ENCODE measurements at places on chromosomes 5 and 9.

DNA sequence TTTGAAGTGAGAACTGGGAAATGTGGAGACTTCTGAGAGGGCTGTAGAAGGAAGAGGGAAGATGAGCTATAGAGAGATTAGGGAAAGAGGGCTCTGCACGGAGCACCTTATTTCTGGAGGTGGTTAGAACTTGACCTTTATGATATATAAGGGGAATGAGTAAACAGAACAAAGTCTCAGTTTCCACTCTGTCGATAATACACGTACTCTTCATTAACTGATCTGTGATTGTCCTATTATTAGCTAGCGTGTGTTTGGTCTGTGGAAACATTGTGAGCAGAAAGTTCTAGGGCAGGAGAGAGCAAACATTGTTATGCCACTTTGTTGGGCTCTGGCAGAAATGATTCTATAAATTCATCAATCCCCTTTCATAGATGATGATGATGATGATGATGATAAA, 118.5 kb downstream of the UGCG start:
- no peak for DNase-seq

GRCh38 chr5:63570752-63571151, 391.5 kb downstream of the HTR1A start:
- no peak for DNase-seq

DNA sequence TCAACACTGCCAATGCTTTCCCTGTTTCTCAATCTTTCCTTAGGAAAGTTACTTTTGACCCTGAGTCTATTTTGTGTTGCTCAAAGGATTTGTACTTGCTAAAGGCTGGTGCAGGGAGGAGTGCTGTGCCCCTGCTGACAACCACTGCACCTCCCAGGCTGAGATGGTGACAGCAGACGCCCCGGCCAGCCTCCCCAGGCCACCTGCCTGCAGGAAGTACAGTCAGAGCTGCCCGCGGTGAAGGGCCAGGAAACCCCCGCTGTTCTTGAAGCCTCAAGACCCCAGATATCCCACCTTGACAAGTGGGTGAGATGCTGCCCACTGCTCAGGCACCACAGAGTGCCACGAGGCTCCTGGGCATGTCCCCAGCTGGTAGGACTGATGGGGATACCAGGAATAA, 44.2 kb upstream of the CKMT2 start:
- no peak for DNase-seq

GRCh38 chr5:92401-93220, 643 bp downstream of the PLEKHG4B start:
- no peak for DNase-seq

DNA sequence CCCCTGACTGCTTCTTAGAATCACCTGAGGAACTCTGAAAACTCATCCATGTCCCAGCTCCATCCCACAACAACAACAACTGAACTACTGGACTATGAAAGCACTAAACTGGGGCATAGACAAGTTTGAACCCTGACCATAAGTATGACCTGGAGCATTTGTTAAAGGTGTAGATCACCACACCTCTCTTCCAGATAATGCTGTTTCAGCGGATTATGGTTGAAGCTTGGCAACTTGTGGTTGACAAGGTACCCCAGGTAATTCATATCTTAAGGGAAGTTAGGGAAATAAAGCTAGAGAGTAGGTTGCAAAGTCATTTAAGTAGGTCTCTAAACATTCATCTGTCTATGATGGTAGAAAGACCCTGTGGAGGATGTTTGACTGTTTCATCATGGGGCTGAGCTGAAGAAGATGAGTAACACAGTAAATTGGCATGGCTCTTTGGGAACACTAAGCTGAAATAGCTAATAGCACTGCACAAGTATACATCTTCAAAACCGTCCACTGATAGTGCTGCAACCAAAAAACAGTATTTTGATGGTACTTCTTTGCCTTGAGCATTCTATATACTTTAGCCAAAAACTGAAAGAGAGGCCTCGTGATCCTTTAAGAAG, 80.2 kb downstream of the TMEM174 start:
- no peak for DNase-seq

DNA sequence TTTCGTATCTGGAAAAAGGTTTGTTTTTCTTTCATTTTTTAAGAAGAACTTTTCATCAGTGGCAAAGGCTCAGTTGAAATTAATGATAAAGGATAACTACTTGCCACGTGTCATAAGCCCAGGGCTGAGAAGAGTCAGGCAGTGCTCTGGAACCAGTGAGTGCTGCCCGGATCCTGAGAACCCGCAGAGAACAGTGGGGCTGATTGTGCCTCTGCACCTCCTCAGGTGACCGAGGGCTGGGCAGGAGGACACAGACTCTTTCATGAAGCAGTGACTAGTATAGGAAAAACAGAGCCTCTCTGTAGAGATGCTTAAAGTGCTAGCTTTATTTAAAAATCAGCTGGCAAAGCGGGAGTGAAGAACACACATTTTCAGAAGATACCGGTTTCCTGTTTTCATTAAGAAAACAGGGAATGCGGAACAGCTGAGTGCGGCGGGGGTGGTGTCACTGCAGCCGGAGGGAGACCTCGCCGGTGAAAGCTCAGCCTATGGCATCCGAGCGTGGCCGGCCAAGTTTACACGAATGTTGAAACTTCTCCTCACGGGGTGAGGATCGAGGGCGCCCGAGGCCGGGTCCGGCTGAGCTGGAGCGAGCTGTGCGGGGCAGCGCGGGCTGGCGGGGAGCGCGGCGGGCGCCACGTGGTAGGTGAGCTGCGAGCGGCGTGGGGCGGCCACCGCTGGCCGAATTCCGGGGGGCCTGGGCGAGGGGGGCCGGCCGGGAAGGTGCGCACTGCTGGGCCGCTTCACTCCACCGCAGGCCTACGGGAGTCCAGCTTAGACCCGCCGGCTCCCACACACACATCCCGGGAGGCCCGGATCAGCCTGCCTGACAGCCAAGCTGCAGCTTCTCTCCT, 134.7 kb upstream of the DMRT1 start:
- DNase-seq, result peak; percentile 93

DNA sequence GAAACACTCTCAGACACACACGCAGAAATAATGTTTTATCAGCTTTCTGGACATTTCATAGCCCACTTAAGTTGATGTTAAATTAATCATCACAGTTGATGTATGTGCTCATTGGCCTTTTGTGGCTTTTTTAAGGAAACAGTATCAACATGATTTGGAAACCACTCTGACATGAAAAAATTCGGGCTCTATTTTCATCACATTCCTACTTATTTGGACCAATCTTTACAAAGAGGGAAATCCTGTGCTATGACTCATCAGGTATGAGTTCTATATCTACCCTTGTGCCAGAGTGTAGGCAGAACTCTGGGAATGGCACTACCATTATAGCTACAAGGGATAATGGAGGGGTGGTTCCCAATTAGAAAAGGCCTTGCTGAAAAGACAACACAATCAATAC, 388.4 kb upstream of the PTGER4 start:
- DNase-seq, result no peak

GRCh38 chr5:98749046-98749445, 24.4 kb upstream of the RGMB start:
- DNase-seq, result no peak

- DNase-seq, result no peak
Measured at GRCh38 chr9:88988796-88989641, 2.2 kb upstream of the S1PR3 start.

- DNase-seq, result no peak
Measured at GRCh38 chr9:91873637-91874051, 76.4 kb downstream of the ROR2 start.

DNA sequence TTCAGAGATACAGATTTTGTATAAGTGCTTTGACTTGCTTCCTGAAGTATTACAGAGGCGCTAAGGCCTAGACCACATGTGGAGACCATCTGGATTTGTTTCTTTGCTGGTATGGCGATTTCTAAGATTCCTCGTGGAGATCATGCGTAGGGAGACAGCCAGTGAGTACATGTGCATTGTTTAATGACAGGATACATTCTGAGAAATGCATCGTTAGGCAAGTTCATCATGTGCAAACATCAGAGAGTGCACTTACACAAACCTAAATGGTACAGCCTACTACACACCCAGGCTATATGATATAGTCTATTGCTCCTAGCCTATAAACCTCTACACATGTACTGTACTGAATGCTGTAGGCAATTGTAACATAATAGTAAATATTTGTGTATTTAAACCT, 16.5 kb upstream of the CEP120 start:
- DNase-seq, result no peak

GRCh38 chr9:96868709-96869108, 14.4 kb upstream of the ZNF782 start:
- no peak for DNase-seq

DNA sequence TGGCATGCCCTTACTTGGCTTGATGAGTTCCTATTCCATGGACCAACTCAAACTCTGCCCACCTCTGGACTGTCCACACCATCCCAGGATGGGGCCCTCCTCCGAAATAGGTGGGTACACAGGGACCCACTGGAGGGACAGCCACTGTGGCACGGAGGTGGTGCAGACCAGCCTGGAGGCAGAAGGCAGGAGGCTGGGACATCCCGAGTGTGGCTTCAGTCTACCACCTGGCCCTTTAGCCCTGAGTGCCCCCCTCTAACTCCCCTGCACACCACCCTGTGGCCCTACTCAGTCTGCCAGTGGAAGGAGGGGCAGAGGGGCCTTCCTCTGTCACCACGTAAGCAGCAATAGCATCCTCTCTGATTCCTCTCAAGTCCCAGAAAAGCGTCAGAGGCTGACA, 3.7 kb downstream of the IL3 start:
- peak; percentile 60 for DNase-seq

- no peak for DNase-seq
Measured at GRCh38 chr5:72346398-72346797, 26.2 kb downstream of the PTCD2 start.

DNA sequence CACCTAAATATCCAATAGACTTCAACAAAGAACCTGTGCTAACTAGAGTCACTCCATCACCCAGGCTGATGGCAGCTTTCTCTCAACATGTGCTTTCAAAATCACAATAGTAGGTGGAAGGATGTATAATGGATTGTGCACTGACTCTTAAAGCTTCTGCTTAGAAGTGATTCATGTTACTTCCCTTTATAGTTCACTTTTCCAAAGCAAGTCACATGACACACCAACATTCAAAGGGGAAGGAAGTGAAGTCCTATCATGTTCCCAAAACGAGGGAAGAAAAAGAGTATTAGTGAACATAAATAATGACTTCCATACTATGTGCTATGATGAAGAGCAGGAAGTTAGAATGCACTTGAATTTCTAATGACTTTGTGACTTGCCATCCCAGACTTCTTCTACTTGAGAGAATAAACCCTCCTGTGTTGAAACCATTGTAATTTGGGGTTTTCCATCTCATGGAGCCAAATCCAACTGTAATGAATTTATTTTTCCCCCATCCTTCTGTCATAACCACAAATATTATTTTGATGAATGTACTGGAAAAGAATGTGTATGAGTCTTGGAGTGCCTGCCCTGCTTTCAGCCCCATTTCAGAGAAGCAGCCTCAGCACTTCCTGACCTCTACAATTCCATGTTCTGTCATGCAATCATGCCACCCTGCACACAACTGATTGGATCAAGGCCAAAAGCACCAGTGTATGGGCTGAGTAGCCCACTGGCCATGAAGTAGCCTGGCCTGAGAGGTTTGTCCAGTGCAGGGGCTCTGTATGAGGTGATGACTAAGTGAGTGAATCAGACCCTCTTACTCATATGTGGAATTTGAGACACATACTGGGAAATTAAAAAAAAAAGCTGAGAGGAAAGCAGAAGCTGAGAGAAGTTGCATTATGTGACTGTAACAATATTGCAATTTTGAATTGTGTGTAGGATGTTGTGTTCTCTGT, 525.9 kb upstream of the CLINT1 start:
- no peak for DNase-seq

GRCh38 chr5:169567079-169567478, 16.5 kb upstream of the SPDL1 start:
- DNase-seq, result no peak

DNA sequence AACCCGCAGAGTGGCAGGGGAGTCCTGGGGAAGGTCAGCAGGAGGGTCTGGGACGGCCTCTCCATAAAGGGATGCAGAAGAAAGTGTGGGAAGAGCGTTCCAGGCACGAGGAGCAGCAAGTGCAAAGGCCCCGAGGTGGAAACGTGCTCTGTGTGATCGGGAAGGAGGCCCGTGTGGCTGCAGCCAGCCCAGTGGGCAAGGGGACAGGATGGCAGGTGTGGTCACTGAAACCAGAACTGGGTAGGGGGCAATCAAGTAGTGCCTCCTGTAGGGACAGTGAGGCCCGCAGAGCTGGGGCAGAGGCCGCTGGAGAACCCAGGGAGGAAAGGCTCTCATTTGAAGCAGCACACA, 16.3 kb upstream of the LAMC3 start:
- DNase-seq, result no peak

DNA sequence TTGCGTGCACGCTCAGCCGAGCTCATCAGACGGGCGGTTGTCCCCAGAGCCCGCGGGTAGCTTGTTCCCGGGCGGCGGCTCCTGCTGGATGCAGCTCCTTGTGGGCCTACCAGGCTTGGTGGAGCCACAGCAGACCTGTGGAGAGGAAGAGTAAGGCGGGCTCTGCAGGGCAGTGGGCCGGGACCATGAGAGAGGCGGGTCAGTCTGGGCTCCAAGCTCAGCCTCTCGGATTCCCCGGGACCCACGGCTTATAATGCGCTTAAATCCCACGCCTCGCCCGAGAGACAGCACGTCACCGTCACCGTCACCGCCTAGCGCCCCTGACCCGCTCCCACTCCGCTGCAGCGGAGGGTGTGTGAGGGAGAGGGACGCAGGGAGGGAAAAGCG, 1.9 kb upstream of the ANKRD18A start:
- DNase-seq, result peak; percentile 80

DNA sequence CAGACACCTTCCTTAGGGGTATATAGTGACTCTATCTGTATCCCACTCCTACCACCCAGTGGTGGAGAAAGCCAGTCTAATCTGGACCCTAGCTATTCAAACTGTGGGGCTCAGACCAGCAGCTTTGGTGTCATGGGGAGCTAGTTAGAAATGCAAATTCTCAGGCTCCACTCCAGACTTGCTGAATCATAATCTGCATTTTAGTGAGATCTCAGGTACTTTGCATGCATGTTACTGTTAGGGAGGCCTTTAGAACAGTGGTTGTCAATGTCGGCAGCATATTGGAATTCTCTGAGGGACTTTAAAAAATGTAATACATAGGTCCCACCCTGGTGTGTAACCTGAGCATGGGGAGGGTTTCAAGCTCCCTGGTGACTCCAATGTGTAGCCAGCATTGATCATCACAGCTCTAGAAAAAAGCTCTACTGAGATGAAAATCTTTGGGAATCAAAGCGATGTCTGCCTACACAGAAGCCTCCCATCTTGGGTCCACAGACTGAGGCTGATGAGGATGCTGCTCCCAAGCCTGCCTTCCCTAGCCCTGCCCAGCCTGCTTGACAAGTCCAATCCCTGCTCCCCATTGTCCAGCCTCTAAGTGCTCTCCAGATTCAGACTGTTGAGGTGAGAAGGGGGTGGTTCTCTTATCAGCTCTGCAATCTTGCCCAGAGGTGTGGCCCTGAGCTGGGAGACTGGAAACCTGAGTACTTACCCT, 11.9 kb upstream of the GM2A start:
- peak; percentile 54 for DNase-seq

DNA sequence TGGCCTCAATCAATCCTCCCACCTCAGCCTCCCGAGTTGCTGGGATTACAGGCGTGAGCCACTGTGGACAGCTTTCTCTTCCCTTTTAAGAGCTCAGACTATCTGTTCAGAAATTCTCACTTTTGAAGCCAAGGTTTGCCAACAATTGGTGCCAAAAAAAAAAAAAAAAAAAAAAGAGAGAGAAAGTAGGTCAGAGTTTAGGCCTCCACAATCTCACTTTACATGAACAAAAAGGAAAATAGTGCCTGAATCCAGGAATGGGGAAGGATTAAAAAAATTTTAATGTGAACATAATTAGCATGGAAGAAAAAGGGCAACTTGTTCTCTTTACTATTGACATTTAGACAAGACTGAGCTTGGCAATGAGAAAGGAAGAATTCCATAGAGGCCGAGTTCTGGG, 94.1 kb downstream of the NSG2 start:
- no peak for DNase-seq

- DNase-seq, result no peak
Measured at GRCh38 chr5:17398431-17398830, 99.6 kb upstream of the TAF11L2 start.

Data from posterior vena cava (tissue), 2 donors.